NCI-H69 (cell line): ENCODE measurements at places on chromosomes 2 and 18.

- DNase-seq = peak; percentile 50
These were observed 463 bp downstream of the SMC6 start for GRCh38 chr2:17752892-17753802.

DNA sequence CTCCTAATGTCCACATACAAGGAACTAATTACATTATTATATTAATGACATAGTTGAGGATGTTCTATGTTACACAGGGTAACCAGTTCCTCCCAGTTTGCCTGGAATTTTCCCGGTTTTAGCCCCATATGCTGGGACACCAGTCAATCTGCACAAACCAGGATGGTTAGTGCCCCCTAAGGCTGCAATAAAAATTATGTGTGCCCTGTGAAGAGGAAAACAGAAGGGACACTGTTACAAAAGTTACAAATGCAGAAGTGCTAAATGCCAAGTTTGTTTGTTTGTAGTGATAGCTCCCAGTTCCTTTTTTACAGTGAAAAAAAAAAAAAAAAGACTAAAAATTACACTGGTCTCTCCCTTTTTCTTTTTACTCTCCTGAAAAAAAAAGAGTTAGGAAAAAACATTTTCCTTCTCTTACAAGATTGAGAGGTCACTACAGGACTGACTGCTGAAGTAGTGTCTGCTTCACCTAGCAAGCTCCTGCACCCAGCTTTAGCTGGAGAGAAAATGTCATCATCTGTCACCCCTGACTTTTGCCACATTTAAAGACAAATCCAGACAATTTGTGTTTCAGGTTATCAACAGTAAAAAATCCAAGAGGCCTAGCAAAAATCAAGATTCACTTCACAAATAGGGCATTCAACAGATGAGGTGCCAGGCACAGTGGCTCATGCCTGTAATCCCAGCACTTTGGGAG is 3.2 kb downstream of the ANKRD44 start:
- peak; percentile 2 for DNase-seq

- DNase-seq = peak; percentile 95
These were observed 1.5 kb upstream of the CERKL start for GRCh38 chr2:181658444-181658843.

DNA sequence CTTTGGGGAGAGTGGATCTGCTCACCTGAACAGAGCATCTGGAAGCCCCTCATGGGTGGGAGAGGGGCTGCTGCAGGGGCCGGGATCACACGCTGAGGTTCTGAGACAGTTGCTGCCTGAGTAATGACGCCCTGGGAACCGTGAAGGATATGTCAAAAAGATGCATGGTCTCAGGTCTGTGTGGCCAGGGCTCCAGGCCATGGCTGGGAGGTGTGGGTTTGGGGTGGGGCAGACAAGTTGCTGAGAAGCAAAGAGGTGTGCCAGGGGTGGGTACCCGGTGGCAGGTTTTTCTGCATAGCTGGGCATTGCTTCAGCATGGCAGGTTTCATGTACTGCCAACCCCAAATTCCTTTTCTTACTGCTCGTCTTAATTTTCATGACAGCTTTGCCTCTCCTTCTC is 133.5 kb downstream of the RPIA start:
- no peak for DNase-seq

GRCh38 chr2:36361396-36361795 is 5.8 kb downstream of the CRIM1 start:
- DNase-seq = no peak

- DNase-seq = no peak
These were observed 416.6 kb downstream of the DSC3 start for GRCh38 chr18:30625961-30626360.

GRCh38 chr2:5036256-5036655 is 655.9 kb upstream of the SOX11 start:
- peak; percentile 54 for DNase-seq

- DNase-seq = no peak
These were observed 155.6 kb upstream of the DNMT3A start for GRCh38 chr2:25497229-25497917.

DNA sequence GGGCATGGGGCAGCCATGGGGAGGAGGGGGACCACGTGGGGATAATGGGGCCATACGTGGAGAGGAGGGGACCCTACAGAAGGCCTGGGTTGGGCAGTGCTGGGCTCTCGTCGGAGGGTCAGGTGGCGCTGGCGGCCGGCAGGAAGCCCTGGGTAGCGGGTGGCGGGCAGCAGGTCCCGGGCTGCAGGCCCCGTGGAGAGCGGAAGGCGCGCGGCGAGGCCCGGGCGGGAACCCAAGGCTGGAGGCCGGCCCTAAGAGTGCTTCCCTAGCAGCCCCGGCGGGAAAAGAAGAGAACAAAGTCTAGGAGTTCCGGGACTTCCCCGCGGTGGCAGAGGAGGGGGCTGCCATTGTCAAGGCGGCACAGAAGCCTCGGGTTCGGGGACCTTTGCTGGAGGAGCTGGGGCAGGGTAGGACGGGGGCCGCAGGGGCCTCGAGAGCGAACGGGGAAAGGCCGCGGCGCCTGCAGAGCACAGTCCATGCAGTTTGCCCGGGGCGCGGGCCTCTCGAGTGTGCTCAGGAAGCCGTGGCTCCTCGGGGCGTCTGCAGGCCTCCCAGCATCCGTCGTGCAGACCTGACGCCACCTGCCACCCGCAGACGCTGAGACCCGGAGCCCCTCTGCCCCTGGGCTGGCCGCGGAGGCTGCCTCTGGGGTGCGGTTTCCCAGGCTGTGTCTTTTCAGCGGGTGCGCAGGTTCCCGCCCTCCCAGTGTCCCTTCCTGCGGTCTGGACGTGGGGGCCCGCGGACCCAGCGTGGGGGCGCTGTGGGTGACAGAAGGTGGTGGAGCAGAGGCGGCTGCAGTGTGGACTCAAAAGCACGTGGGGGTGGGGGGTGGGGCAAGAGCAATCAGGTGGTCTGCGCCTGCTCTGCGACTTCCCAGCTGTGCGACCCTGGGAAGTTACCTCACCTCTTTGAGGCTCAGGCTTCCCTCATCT is 19.4 kb upstream of the NCL start:
- DNase-seq = no peak

- DNase-seq = no peak
These were observed 529.1 kb upstream of the HNMT start for GRCh38 chr2:137435162-137435561.

DNA sequence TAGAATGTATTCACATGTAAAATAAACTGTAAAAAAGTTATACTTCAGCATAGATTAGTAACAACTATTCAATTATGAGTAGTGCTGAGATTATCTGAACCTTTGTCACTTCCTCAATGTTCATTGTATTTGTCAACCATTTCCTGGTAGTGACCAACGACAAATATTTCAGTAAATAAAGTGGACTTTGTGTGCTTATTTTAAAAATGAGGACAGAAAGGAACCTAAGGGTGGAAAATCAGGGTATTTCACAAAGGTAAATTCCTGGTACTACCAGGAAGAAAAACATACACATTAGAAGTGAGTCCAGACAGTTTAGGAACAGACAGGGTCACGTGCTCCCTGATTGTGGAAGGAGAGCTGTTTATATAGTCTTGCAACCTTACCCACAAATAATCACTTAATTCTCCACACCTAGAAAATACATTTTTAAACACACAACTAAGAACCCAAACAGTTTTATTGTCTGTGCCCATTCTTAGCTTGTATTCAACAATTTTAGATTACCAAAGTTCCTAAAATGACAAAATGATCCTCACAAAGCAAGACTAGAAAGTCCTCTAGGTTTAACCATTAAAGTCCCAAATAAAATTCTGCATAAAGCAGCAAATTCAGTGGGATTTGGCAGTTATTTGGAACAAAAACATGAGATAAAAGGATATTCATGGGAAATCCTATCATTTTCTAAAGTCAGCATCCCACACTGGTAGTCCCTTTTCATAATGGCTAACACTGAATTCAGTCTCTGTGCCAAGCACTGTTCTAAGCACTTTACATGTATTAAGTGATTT is 28.2 kb downstream of the PELI1 start:
- no peak for DNase-seq

- no peak for DNase-seq
These were observed 238.3 kb upstream of the RASGRP3 start for GRCh38 chr2:33238111-33238510.

DNA sequence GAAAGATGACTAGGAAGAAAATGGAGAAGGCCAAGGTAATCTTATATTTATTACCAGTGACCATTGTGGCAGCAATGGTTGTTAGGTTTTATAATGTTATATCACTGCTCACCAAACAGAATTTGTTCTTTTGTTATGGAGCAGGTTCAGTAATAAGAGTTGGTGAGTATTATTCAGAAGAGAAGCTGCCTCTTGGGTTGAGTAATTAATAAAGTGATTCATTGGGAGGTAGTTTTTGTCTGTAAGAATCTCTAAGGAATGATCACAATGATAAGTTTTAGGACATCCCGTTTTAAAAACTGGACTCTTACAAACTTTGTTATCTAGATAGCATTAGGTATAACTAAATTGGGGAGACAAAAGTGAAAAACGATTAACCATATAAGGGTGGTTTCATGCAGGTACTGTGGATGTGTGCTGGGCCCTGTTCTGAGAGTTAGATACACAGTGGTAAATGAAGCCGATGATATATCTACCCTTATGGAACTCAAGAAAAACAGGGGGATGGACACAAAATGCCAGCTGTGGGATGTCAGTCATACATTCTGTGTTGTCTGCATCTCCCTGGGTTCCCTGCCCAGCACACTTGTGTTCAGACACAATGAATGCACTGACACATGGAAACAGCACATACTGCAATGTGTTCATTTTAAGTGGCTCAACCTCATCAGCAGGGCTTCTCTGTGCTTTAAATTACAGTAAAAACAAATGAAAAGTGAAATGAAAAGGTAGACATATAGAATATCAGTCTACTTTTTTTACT is 7.5 kb downstream of the MAP4K4 start:
- DNase-seq = peak; percentile 2

DNA sequence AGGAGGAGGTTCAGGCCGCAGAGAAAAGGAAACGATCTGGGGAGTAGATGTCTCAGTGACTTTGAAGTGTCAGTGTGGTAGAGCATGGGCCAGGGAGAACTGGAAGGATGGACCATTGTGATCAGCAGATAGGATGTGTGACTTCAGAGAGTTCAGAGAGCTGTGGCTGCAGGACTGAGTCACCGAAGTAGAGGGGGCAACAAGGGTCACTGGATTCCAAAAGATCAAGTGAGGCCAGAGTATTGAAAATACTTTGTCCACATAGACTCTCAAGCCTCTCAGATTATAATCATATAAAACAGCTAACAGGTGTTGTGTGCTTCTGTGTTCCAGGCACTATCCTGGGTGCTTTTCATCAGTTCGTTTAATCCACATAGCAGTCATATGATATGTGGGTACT is 99.4 kb downstream of the CRIM1 start:
- DNase-seq = no peak

DNA sequence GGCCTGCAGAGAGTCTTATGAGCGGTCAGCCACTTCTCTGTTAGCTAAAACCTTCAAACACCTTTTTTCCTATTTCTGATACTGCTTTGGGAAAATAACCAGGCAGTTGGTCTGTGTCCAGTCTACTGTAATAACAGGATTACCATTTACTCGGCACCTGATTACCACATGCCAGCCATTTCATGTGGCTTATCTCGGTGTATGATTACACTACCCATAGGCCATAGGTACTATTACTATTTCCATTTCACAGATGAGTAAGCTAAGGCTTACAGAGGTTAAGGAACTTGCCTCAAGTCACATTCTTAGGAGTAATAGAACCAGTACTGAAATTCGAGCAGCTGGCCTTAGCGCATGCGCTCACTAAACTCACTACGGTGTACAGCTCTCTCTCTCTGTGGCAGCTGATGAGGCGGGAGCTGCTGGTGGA is 147.2 kb upstream of the L3MBTL4 start:
- DNase-seq = no peak

DNA sequence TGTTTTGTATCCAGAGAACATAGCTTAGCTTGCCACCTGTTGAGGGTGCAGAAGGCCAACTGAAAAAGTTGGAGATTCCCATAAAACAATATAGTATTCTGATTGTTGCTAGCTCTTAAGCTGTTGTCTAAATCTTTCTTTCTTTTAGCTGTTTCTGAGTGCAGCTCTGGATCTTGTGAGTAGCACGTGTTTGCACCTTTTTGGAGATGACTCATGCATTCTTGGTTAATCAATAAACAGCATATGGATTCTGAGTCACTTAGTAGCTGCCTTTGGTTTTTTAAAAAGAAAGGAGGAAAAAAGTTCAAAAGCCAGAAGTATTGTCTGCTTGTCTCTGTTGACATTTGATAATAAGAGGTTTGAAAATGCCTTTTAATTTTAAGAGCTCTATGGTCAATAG is 483.0 kb upstream of the FSIP2 start:
- no peak for DNase-seq

GRCh38 chr2:157061799-157062198 is 195.7 kb upstream of the GALNT5 start:
- no peak for DNase-seq

- DNase-seq = no peak
These were observed 35.5 kb downstream of the TGIF1 start for GRCh38 chr18:3485153-3486149.

DNA sequence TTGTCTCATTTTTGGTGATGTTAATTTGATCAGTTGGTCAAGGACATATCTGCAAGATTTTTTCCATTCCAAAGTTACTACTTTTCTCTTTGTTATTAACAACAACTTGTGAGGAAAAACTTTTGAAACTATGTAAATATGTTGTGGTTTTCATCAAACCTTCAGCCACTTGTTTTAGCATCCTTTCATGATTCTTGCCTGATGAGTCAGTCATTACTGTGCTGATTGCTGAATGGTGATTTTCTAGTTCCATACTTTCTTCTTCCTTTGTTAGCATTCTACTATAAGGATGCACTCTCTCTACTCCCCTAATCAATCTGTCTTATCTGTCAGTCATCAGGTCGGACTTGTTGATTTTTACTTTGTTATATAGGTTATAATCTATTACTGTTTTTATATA is 10.9 kb downstream of the TMEM87B start:
- DNase-seq = no peak

DNA sequence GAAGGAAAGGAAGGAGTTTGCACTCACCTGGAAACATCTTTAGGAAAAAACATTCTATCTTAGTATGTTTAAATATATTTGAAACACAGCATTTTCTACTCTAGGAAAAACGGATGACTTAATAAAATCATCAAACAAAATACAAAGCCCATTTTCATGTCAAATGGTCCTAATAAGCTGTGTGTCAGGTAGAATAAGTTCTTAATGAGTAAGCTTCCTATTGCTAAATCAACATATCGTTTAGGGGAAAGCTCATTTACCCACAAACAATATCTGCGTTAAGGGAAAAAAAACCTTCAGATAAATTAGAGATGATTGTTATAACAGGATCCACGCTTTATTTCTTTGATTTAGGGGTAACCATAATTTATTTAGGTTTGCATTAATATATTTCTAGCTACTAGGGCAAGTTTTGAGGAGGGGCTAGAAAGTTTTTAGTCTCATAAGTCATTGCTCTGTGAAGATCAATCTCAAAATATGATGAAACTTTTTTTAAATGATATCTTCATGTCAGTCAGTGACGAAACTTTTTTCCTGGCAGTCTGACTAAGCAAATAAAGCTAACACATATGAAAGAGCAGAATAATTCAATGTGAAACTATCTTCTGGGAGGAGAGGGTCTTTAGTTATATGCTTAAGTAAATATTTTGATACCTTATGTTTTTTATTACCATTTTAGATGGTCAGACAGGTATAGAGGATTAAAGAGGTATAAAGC is 147.1 kb downstream of the WDSUB1 start:
- DNase-seq = no peak

- DNase-seq = no peak
These were observed 74.4 kb upstream of the CYP20A1 start for GRCh38 chr2:203164311-203164935.

GRCh38 chr18:3074087-3074486 is 61.1 kb upstream of the LPIN2 start:
- no peak for DNase-seq
